ENCODE measurements at places on chromosomes 6 and 20. TPM values are rescaled to one million over a fixed set of nuclear protein-coding genes. Genes with fewer than 3 reads are reported as not detected.
A peak's percentile ranks its signal among the peaks of the same experiment; 100 is the strongest.

DNA sequence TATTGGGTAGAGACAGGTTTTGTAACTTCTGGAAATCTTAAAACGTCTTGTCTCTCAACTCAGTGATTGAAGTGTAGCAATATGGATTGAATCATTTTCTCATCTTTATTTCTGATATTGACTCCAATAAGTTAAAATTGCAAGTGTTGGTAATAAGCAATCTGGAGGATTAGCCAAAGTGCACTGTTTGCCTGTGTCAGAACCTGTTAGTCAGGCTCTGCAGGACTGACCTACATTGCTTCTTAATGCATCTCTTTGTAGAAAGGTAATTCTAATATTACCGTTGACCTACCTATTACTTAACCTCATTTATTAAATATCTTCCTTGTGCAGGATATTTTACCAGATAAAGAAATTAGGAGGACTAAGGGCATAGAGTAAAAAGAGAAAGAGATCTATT, 484.0 kb upstream of the CITED2 start:
- H3K27me3 ChIP-seq = no peaks in the 10 kb centered on the region
- no peak overlapping the region for H3K4me3 ChIP-seq
- no peaks in the 10 kb centered on the region for H3K4me1 ChIP-seq
- DNase-seq = no peak

DNA sequence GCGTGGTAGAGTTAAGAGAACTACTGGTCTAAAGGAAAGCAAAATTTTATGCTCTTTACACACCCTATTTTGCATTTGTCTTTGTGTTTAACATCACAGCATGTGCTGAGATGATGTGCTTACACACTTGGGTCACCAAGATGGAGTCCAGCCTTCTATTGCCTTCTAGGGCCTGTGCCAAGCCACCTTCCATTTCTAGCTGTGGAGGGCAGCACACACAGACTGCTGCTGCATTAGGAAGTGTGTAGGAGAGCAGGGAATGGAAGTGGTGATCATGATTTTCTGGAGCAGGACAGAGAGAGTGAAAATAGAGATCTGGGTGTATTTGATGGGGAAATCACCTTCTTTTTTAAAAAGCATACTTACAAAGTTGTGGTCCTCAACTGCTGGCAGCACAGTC, 191.6 kb downstream of the SOX4 start:
- H3K27ac ChIP-seq = peak overlapping the region; percentile 37
- no peak for DNase-seq
- H3K27me3 ChIP-seq = no peaks in the 10 kb centered on the region
- H3K36me3 ChIP-seq = no peaks in the 10 kb centered on the region
- no peaks in the 10 kb centered on the region for H3K4me1 ChIP-seq

- no peak overlapping the region for H3K4me3 ChIP-seq
- no peaks in the 10 kb centered on the region for H3K27me3 ChIP-seq
- no peak for DNase-seq
- H3K27ac ChIP-seq = no peak overlapping the region
- no peaks in the 10 kb centered on the region for H3K36me3 ChIP-seq
- no peaks in the 10 kb centered on the region for H3K4me1 ChIP-seq
Measured at GRCh38 chr6:168116975-168117899, 38.2 kb upstream of the FRMD1 start.

GRCh38 chr20:10719740-10720385, 46.1 kb upstream of the JAG1 start:
- no peak for DNase-seq
- peaks cover 7% of the 10 kb centered on the region for H3K4me1 ChIP-seq
- no peak overlapping the region for H3K27ac ChIP-seq
- H3K36me3 ChIP-seq = no peaks in the 10 kb centered on the region
- no peaks in the 10 kb centered on the region for H3K27me3 ChIP-seq

WASF1 gene
- total RNA-seq = 55.7 TPM
